ENCODE measurements at places on chromosomes 6 and 20. TPM values are rescaled to one million over a fixed set of nuclear protein-coding genes. Genes with fewer than 3 reads are reported as not detected.

Gene FRMD1
- total RNA-seq: not detected

Gene QKI
- total RNA-seq: 142 TPM

Gene SMOC2
- total RNA-seq: 1.7 TPM

Gene ME1
- 10.4 TPM for total RNA-seq

Data from K562 (cell line).